ENCODE measurements at places on chromosomes 5 and 9. TPM values are rescaled to one million over a fixed set of nuclear protein-coding genes. Genes with fewer than 3 reads are reported as not detected.

Gene PDE6A
- 0.28 TPM for total RNA-seq

Gene DAPK1
- total RNA-seq: 6.6 TPM

Gene PCDHB6
- 0.67 TPM for total RNA-seq

Gene CCL28
- total RNA-seq: 0.53 TPM

Gene CHSY3
- 0.53 TPM for total RNA-seq

DNA sequence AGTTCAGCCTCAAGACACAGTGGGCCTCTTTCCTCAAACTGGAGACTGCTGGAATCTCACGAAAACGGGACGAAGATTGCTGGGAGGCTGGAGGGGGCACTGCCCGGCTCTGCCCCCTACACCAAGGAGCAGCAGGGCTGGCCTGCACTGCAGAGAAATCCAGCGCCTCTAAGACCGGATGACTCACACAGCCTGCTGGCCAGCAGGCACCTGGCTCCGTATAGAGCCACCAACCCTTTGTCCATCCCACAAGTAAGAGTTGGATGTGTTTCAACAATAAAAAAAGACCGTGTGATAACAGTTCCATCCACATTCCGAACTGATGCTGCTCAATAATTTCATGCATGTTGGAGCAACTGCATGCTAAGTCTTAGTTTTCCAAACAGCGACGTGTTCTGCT lies 11.5 kb downstream of the CCDC127 start:
- no peak for DNase-seq

DNA sequence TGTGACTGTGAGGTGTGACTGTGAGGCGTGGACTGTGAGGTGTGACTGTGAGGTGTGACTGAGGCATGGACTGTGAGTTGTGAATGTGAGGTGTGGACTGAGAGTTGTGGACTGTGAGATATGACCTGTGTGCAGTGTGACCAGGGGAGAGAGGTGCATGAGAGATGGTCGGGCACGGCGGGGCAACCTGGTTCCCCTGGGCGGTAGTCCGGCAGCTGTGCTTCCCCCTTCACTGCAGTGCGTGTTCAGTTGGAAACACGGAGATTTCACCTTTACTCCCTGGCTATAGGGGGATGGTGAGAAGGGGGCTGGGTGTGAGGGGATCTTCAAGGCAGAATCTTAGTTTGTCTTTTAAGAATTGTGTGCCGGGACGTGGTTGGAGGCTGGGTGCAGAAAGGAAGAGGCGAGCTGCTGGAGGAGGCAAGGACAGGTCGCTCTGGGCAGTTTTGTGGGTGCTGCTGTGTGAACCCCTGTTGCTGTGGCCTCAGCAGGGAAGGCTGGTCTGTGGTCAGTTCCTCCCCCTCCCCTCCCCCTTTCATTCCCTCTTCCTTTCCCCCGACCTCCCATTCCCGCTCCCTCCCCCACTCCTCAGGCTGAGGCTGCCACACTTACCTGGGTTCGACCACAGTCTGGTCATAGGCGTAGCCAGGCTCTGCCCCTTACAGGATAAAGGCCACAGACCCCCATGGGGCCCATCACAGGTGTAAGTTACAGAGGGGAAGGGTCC lies 39.3 kb downstream of the CEP72 start:
- DNase-seq: no peak

Measured in heart right ventricle (tissue), 16 donors.